Natural killer cell treated with Interleukin-12 subunit alpha and Interleukin-12 subunit beta and Interleukin-15 and Interleukin-18, amount 100 ng/mL, for 72 hours (primary cell): ENCODE measurements at places on chromosomes 5 and 9.

- no peak for DNase-seq
These were observed 13.6 kb upstream of the SLC22A4 start for GRCh38 chr5:132280371-132281240.

GRCh38 chr5:6584727-6585126 lies 48.1 kb downstream of the NSUN2 start:
- DNase-seq = no peak

DNA sequence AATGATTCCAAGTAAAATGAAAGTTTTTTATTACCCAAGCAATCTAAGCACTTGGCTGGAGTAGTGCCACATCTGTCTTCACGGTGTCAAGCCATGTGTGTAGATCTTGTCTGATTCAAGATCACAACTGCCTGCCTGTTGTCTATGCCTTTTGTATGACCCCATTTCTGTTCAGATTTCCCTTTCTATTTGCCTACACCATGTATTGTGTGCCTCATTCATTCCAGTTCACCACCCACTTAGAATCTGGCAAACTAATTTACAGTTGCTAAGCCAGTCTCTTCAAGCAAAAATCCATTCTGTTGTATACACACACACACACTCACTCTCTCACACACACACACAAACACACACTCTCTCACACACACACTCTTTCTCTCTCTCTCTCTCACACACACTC lies 33.7 kb downstream of the GLDC start:
- DNase-seq = no peak

DNA sequence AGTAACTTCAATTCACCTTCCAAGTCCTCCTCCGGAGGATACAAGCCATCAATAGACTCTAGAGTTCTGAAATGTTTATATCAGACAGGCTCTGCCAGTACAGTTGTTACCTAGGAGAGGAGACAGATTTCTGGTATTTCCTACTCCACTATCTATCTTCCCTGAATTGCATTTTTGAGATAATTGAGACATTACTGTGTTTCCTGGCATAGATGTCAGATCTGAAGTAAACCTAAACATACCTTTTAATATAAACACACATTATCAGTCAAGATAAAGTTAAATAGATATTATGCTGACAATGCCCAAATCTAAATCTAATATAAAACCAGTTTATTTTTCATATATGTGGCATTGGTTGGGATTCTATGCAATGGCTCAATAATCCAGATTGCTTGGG lies 8.2 kb upstream of the TYRP1 start:
- no peak for DNase-seq

DNA sequence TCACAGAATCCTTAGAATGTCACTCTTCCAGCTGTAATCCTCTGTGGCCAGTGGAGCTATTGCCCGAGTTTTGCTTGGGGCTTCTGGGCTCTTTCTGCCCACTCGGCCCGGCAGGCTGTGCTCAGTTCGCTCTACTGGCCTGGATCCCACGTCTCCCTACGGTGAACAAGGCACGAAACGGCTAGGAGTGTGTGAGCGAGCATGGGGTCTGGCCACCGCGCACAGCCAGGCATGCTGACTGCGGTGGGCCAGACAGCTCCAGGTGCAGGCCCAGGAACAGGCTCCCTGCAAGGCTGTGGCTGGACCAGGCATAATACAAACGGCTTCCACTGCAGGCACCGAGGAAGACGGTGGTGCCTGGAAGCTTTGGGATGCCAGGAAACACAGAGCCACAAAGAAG lies 2035.5 kb upstream of the ACO1 start:
- no peak for DNase-seq

DNA sequence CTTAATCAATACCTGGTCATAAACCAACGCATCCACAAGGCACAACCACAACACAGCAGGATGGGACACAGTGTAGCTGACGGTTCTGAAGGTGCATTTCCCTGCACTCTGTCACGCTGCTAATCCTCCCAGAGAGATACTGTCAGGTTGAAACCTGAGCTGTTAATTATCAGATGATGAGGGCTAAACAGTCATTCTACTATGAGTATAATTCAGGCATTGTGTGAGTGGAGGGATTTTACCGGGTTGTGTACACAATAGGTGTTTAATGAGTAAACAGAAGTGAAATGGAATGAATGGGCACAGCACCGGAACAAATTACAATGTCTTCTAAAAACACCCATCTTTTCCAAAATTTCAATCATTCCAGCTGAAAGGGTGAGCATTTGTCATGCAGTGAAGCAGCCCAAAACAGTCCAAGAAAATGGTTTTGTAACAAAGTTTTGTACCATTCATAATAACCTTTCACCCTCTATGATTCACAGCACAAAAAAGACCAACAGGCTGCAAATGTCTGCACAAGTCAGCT lies 71.5 kb downstream of the ABCA1 start:
- DNase-seq = no peak

DNA sequence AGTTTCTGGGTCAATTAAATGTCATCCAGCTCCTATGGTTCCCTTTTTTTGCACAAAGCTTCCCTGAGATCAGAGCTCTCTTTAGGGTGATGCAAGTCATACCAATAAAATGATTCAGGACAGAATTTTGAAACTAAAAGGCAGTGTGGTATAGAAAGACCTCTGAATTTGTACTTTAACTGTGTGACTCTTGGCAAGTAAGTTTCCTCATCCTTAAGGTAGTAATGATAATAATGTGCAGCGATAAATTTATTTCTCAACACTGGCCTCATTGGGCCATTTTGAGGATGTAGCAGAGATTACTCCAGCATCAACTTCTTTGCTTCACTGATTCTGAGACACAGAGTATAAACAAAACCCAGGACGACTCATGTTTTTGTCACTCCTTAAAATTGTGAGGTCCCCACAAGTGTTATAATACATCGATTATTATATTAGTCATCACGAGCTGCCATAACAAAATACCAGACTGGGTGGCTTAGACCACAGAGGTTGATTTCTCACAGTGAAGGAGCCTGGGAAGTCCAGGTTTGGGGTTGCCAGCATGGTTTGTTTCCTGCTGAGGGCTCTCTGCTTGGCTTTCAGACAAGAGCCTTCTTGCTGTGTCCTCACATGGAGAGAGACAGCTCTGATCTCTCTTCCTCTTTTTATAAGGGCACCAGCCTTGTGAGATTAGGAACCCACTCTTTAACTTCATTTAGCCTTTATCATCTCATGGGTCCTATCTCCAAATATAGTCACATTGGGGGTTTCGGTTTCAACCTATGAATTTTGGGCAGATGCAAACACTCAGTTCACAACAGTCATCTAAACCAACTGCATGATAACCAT lies 293.0 kb downstream of the ZNF608 start:
- DNase-seq = no peak

DNA sequence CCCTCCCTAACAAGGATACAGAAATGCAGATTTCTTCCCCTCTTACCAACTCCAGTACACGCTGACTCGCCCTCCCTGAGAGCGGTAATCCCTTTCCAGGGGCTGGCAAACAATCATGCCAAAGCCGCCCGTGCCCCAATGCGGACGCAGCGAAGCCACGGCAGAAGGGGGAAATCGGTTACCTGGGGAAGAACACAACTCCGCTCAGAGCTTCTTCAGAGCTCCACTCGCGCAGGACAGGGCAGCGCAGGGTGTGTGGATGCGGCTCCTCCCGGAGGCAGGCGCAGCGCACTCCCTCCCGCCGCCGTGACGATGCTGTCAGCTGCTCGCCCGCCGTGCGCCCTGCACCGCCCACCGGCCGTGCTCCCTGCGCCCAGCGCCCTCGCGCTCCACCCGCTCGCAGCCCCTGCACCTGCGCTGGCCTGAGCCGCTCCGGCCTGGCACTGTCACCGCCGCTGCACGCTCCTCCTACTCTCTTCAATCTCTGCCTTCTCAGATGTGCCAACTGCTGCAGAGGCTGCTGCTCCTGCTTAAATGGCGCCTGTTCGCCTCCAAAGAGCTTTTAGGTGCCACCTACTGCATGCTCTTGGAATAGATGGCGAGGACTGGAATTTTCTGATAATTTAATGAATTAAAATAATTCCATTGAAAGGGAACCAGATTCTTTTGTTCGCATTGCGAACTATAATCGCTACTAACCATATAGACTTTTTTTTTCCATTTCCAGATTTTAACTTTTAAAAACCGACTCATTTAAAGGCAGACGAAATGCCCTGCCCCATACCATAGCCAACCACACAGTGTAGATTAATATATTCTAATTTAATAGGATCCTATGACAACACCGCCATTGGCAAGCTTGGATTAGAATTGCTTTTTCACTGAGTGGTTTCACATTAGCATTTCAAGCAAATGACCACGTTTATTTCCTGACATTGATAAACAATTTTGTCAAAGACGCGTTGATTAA lies at the start of gene DIRAS2:
Gene DIRAS2 (minus strand): TSS at position 255 of the 970 bp plus-strand sequence. CDS start 28,997 bp downstream, outside the sequence.
- DNase-seq = no peak

DNA sequence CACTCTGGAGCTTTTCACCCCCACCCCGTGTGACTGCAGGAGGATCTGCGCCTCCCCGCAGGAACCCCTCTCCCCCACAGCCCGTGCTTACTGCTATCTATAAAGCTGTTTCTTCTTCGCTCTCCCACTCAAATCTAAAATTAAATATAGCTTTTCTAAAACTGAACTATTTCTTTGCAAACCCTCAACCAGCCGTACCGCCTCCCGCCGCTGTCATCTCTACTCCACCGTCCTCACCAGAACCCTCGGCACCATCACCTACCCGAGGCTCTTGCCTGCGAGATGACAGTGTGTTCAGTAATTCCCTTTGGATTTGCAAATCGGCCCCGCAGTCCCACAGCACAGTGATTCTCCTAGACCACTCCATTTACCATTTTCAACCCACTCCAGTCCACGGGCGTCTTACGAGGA lies 13.6 kb downstream of the LPCAT1 start:
- DNase-seq = no peak

DNA sequence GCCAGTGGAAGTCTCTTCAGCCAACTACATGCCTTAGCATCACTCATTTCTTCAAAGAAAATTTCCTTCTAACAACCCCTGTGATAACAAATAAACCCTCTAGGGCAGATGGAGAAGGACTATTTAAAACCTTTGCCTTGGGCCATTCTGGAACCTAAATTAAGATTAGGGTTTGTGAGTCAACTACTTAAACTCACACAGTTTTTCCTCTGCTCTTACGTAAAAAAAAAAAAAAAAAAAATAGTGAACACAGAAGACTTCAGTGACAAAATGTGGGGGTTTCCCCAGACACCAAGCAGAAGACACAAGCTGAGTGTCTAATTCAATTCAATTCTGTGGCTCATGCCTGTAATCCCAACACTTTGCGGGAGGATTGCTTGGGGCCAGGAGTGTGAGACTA lies 65.8 kb upstream of the ERCC6L2 start:
- DNase-seq = no peak

DNA sequence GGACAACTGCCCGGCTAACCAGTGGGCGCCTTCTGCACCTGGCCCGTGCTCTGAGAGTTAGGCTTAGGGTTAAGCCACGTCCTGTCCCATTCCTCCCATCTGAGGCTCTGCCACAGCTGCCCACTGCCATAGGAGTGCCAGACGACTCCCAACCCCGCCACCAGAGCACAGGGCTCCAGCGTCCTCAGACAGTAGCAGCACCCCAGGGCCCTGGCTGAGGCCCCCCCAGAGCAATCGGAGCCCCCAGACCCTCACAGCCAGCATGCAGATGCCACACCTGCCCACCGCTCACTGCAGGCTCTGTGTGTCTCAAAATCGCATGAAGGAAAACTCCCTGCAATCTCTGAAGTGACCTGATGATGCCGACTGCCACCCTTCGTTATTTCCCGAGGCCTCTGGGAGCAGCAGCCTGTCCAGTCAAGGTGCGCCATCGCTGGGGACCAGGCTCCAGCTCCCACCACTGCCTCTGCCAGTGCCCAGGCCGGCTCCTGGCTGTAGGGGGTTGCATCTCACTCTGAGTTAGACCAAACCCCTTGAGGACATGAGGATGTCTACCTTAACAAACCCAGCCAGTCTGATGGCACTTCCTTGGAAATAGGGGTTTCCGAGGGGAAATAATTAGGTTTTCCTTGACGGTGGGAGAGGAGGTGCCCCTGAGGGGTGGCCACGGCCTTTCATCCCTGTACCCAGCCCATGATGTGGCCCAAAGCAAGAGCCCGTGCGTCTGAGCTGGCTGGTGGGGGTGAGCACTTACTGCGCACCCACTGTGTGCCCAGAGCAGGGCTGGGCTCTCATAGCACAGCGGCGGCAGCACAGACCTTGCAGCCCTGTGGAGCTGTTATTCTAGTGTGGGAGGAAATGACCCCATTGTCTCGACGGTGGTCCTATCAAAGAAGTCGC lies 58.0 kb upstream of the RNF130 start:
- DNase-seq = peak; percentile 56

DNA sequence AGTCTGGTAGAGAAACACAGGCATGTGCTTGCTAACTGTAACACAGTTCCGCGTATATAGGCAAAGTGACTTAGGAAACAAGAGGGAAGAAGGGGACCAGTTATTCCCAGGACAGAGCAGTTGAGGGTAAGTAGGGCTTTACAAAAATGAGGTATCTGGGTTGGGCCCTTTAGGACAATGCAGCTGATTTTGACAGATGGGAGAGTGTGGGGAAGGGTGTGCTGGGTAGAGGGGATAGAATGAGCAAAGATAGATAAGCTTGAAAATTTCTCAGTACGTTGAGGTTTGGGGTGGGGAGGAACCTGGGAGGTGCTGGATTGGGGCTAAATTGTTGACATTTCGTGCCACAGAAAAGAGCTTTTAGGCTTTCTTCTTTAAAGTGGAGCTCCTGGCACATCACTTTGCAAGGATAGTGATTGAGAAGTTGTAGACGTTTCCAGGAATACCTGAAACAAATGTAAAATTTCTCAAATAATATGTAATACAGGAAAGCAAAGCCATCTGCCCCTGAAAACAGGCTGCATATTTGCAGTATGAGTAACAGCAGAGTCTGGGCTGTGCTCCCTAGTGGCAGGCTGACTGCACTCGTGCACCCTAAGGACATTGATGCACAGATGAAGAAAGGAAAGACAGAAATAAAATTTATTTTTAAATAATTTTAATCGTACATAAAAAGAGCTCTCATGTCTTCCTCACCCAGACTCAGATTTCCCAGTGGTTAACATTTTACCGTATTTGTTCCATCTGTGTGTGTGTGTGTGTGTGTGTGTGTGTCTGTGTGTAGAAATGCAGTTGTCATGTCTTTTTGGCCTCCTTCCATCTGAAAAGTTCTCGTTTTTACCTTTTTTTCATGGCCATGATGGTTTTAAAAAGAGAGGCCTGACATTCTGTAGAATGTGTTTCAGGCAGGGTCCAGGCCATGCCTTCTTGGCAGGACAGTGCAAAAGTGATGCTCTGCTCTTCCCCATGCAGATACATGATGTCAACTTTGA lies 144.9 kb upstream of the DMRT1 start:
- DNase-seq = no peak

DNA sequence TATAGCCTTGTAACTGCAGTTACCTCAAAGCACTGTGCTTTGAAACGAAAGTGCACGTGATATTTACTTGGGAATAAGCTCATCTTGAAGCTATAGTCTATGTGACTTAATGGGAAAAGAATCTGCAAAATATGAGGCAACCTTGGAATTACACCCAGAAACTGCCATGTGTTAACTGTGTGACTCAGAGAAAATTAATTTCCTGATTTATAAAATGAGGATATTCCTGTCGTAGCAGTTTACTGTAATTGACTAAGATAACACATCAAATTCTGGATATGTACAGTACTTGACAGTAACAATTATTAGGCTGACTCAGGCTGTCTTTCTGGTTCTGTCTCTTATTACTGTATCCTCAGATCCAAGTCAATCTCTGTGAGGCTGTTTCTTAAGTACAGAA lies 1079.9 kb upstream of the ACO1 start:
- DNase-seq = no peak

GRCh38 chr5:21152611-21153010 lies 1164.6 kb upstream of the CDH18 start:
- no peak for DNase-seq
